ENCODE measurements at places on chromosomes 4 and X.

- no peak for DNase-seq
Measured at GRCh38 chr4:6047130-6047673, 29.0 kb upstream of the C4orf50 start.

DNA sequence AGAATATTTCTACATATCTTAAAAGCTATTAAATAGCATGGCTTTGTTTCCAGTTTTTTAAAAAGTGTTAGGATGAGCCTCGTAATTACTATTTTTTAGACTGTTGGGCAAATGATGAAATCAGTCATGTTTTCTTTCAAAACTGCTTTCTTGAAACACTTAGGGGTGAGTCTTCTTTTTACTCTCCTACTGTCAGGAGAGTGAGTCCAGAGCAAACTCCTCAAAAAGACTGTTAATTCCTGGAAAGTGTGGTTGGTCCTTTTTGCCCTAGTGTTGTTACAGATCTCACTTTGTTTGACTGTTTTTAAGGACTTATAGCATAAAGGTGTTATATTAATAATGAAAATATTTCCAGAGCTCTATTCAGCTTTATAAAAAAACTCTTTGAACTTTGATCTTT is 6.3 kb downstream of the GSTCD start:
- no peak for DNase-seq

- DNase-seq = no peak
Measured at GRCh38 chrX:97057349-97057909, 173.7 kb downstream of the RPA4 start.

GRCh38 chr4:70818173-70818855 is 21.4 kb downstream of the GRSF1 start:
- no peak for DNase-seq

DNA sequence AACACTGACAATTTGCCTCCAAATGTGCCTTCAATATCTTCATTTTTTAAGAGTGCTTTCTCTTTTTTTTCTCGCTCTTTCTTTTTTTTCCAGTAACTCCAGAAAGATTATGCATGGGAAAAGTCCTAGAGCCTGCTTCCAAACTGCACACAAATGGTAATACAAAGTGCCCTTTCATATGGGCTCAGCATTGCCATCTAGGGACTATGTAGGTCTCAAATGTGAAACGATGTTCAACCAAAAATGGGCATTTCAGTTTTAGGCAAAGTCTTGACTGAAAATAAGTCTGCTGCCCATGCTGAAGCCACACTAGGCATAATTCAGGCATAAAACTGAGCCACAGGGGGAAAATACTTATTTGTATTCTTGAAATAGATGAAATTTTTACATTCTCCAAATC is 65.6 kb downstream of the SYNPO2 start:
- DNase-seq = no peak

GRCh38 chr4:116066711-116067245 is 953.4 kb upstream of the NDST4 start:
- no peak for DNase-seq

DNA sequence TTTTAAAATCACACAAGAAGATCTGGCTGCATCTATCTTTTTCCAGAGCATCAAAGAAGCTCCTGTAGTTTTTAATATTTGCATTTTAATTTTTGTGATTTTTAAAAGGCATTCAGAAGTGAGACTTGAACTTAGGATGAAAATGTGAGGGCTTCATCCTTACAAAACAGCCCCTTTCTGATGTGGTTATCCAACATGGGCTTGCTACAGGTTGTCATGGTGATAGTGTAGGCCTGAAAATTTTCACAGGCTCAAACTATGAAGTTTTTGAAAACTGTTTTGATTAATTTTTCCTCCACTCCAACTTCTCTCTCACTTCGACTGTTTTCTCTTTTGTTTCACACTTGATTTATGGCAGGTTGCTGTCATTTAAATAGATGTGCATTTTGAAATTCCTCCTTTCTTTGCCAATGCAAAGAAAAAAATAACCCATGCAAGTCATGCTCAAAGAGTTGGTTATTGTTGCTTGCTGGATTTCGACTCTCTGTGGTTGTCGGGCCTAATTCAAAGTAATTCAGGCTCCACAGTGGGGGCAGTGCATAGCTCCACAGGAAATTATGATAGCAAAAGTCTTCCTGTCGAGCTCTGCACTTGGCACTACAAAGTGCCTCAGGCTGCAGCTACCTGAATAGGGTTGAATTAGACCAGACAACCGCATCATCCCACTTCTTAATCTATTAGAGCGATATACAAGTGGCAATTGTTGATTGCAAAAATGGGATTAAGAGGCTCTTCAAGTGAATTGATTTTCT is 201.0 kb upstream of the GPR101 start:
- DNase-seq = no peak

DNA sequence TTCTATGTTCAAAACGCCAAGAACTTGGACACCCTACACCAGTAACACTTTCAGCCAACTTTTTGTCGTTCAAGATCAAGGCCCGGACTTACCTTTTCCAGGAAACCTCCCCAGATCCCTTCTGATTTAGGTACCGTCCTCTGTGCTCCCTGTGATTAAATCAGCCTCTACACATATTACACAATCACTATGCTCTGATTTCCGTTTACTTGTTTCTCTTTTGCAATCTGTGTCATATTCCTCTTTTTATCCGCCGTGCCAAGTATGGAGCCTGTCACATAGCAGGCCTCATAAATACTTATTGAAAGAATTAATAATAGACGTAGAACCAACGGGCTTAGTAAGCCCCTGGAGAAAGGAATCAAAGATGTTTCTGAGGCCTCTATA is 722 bp upstream of the TMEM33 start:
- DNase-seq = no peak

- DNase-seq = no peak
Measured at GRCh38 chrX:1578511-1579173, 12.8 kb upstream of the AKAP17A start.

GRCh38 chr4:73606465-73606974 is 13.7 kb downstream of the RASSF6 start:
- no peak for DNase-seq

DNA sequence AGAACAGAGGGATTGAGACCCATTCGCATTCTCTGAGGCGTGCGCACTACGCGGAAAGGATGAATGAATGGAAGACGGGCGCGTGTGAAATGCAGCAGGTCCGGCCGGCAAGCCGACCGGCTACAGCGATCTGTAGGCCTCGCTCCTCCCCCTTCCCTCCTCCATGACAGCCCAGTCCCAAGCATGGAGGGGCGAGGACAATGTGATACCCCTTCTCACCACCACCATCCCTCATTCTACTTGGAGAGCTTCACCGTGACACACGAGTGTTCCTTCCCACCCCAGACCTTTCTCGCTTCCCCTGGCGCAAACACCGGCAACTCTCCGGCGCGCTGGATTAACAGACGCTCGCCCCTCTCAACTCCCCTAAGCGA is 815 bp downstream of the EIF4E start:
- DNase-seq = peak; percentile 90

DNA sequence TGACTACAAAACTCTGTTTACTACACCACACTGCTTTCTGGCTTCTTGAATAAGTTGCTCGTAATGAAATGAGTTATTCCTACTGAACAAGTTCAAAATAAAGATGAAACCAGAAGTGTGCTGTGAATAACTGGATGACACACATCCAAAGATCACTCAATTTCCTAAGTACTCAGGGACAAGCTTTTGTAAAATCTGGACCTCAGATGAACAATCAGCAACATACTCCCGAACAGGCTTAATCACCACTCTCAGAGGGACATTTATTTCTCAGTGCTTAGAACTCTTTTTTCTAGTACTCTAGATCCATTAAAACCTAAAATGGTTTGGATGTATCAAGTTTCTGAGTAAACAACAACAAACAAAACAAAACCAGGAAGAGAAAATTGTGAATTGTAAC is 61.5 kb upstream of the EXOC1L start:
- DNase-seq = no peak

- no peak for DNase-seq
Measured at GRCh38 chrX:64176876-64177275, 28.6 kb downstream of the AMER1 start.

GRCh38 chr4:124862261-124862660 is 149.7 kb upstream of the ANKRD50 start:
- DNase-seq = no peak

DNA sequence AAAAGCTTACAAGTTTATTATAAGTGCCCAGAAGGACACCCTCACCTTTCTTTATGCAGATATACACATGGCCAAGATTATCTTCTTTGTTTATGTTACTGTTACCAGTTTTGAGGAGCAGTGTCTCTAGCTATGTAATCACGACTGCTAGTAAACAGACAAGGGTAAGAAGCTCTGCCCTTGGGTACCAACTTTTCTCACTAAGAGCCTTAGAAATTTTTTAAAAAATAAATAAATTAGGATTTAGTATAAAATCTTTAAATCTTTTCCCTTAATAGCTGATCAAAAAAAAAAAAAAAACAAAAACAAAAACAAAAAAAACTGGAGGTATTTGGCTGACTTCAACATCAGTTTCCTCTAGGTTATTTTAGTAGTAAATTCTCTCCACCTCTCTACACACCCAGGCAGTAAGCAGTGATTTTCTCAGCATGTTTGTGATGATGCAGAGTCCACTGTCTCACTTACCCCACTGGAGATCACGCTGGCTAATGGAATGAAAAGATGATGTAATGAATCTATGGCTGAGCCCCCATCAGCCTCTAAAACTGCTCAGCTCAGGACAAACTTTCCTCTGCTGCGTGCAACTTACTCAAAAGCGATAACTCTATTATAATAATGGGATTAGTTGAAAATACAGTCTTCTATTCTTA is 125.9 kb downstream of the FRYL start:
- DNase-seq = peak; percentile 46

DNA sequence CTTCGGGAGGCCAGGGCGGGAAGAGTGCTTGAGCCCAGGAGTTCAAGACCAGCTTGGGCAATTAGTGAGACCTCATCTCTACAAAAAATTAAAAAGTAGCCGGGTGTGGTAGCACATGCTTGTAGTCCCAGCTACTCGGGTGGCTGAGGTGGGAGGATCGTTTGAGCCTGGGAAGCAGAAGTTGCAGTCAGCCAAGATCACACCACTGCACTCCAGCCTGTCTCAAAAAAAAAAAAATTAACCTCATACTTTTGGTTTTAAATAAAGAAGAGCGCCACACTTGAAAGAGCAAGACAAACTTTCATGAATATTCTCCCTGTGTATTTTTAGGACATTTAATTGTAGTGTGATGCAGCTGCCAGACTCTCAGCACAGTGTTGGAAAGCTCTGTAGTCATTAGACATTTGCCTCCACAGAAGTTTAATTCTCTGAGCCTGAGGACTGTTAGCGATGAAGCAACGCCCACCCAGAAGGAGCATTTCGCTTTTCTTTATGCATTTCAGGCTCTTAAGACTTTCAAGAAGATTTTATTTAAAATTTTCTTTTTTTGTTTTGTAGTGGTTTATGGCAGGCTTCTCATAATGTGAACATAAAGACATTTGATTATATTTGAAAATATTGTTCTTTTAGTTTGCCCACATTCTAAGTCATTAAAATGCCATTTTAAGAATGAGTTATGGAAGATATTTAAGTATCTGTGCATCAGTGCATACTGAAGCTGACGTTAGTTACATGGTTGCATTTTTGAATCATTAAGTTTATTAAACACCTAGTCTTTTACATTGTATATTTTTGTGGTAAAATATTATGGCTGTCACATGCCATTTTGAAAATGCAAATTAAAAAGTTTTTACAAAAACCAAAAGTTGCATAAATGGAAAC is 45.8 kb downstream of the DCLK2 start:
- DNase-seq = no peak

DNA sequence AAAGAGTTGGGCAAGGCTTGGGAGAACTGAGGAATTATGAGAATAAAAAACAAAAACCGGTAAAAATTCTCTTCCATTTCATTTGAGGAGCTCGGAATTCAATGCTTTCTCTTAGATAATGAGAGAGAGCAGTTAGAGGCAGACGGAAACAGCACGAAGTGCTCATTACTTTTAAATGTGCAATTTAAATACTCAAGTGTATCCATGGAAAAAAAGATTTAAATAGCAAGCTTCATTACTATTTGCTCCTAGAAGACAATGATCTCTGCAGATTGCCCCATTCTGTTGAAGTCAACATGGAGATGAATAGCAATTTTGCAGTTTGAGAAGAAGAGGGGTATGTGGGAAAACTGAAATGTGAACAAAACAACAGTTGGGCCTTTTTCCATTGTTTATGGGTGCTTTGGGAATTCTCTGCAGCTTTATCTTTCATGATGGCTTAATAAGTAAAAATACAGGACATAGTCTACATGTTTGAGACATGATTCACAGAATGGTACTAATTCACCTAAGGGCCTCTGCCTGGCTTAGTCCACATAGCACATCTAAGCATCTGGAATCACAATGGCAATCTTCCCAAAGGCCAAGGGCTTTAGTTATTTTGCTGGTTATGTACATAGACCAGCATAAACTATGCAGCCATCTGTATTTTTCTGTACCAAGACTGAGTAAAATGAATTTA is 512.7 kb upstream of the FAT1 start:
- no peak for DNase-seq

- DNase-seq = no peak
Measured at GRCh38 chrX:51192104-51192503, 140.5 kb upstream of the NUDT10 start.

DNA sequence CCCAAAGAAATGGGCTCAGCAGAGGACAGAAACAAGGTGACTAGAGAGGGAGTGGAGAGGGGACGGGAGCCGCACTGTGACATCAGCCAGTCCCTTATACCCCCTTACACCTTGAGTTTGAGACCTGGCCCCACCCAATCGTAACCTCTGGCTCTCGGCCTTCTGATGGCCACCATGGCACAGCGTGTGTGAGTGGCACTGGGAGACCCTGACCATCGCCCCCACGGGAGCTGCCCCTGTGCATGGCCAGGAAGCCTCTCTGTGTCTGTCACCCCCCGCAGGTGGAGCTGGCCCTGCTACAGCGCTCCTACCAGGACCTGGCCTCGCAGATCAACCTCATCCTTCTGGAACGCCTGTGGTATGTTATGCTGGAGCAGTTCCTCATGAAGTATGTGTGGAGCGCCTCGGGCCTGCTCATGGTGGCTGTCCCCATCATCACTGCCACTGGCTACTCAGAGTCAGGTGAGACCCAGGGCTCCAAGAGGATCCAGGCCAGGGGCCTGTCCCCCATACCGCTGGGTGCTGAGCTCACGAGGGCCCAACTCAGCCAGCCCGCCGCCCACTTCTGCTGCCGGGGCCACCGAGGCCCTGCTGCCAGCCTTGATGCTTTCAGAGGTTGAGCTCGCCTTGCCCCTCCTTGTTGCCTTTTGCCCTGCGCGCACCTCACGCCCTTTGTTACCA is 4.4 kb downstream of the ABCD1 start:
- no peak for DNase-seq

- no peak for DNase-seq
Measured at GRCh38 chr4:113179091-113179490, 129.6 kb downstream of the ANK2 start.

DNA sequence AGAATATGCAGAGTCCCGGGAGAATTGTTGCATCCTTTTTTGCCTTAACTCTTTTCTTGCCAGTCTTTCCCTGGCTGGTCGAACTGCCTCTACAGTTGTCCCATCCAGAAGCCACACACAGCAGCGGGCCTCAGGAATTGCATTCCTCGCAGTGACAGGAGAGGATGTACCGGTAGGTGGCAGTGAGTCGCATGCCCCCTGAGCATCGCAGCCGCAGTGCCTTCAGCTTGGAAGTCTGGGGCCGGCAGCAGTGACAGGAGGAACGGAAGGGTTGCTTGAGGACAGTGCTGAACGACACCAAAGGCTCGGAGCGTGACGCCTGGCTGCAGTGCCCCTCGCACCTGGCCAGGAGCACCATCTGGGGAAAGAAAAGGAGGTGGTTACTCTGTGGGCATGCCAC is 23.5 kb downstream of the NDP start:
- peak; percentile 81 for DNase-seq

- DNase-seq = peak; percentile 21
Measured at GRCh38 chr4:41294445-41295062, 37.8 kb downstream of the UCHL1 start.
